Hypothalamus (tissue), 51 donors: ENCODE measurements at places on chromosomes 13 and 19.

GRCh38 chr19:39112338-39112890 lies 13.2 kb upstream of the PAK4 start:
- no peak for DNase-seq

- no peak for DNase-seq
Observed at GRCh38 chr19:51461723-51462161, 3.5 kb upstream of the SIGLEC8 start.

GRCh38 chr13:72397265-72397664 lies 330.2 kb downstream of the MZT1 start:
- DNase-seq = no peak

GRCh38 chr13:101527130-101527529 lies 74.7 kb downstream of the ITGBL1 start:
- no peak for DNase-seq

DNA sequence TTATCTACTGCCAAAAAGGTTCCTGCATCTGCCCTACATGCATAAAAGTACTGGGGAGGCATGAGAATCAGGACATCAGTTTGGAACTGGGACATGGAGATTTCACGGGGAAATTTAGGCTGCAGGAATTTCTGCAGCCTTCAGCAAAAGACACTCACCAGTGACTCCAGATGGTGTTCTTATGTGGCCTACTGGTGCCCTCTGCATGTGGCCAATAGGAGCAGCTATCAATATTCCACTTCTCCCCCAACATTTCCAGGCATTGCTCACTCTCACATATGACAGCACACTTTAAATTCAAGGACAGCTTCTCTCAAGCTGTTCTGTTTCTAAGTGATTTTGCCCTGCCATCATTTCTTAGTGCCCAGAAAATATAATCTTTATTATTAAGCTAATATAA lies 570.5 kb upstream of the ARGLU1 start:
- DNase-seq = no peak
